ENCODE measurements at places on chromosomes 6 and 20.
A peak's percentile ranks its signal among the peaks of the same experiment; 100 is the strongest.

- DNase-seq = peak; percentile 67
Observed at GRCh38 chr6:26553635-26554446, 15.7 kb downstream of the HMGN4 start.

- no peak for DNase-seq
Observed at GRCh38 chr6:132719736-132720448, 6.0 kb upstream of the VNN1 start.

- no peak for DNase-seq
Observed at GRCh38 chr6:132219901-132220300, 181.4 kb downstream of the MOXD1 start.

- no peak for DNase-seq
Observed at GRCh38 chr6:137737836-137738596, 129.0 kb upstream of the TNFAIP3 start.

DNA sequence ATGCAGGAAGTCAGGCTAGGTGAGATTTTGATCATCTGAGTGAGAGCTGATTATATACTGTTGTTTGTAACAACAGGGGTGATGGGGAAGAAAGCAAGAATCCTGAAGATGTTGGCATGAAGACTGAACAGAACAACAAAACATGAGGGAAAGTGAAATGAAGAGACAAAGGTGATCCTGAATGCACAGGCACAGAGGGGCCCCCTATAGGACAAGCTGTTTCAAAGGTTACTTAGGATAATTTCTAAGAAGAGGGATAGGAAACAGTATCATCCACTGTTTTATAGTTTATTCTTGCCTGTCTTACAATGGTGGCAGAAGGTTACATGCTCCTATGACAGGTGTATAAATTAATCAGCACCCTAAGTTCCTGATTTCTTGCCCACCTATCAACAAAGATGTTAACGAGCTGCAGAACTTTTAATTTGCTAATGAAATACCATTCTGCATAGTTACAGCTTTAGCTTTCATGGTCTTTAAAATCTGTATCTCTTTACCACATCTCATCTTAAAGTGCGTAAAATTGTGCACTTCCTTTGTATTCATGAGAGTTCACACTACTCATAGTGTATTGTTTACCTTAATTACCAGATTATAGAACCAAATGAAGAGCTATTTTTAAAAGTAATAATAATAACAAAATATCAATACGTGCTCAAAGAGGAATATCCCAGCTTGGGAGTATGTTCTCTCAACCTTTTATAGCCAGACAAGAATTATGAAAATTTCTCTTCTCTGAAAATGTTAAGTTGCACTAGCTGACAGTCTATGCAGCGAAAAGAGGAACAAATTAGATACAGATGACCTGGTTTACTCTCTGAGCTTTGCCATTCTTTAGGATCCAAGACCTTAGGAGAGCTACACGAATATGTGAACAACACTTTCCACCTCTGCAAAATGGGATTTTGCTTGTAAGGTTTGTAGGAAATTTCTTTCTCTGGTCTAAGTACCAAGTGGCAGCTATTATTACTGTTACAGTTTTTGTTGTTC, 192.5 kb downstream of the EDN1 start:
- DNase-seq = no peak
